Glutamatergic neuron (in vitro differentiated cells): ENCODE measurements at places on chromosomes 13 and 19. TPM values are rescaled to one million over a fixed set of nuclear protein-coding genes. Genes with fewer than 3 reads are reported as not detected.

Gene NLRP9
- total RNA-seq: not detected

Gene WASF3
- 10.1 TPM for total RNA-seq

Gene LRCH1
- total RNA-seq: 40.6 TPM

Gene FXYD7
- total RNA-seq: 22.3 TPM

Gene TJP3
- total RNA-seq: 3.1 TPM

Gene CYP4F2
- not detected for total RNA-seq

Gene SHISA2
- 34.1 TPM for total RNA-seq

Gene ZNF808
- 32.6 TPM for total RNA-seq

Gene ZNF665
- total RNA-seq: 1.1 TPM

Gene SIGLEC14
- not detected for total RNA-seq

Gene MISP
- total RNA-seq: 1.1 TPM

Gene TNFSF9
- total RNA-seq: 6.9 TPM

Gene JSRP1
- total RNA-seq: not detected

Gene ZNF534
- total RNA-seq: not detected

Gene TMC4
- not detected for total RNA-seq

Gene ICAM4
- total RNA-seq: not detected

Gene NLRP5
- total RNA-seq: not detected

Gene SIGLEC10
- total RNA-seq: not detected

Gene ADAMTS10
- total RNA-seq: 87.6 TPM

Gene TSSK6
- total RNA-seq: 1.7 TPM

Gene PNMA8B
- total RNA-seq: 0.76 TPM

Gene CRX
- not detected for total RNA-seq

Gene IGFL4
- 0.20 TPM for total RNA-seq

Gene ZNF610
- total RNA-seq: 11.6 TPM

Gene ZNF599
- total RNA-seq: 8.2 TPM

Gene KLK12
- total RNA-seq: 0.66 TPM

Gene CHAF1A
- 20.5 TPM for total RNA-seq

Gene CLEC17A
- not detected for total RNA-seq

Gene ICAM5
- total RNA-seq: 3.6 TPM

Gene CRB3
- total RNA-seq: not detected

Gene FUT6
- not detected for total RNA-seq

Gene CCDC159
- 8.0 TPM for total RNA-seq

Gene ZNF583
- 13.6 TPM for total RNA-seq

Gene ZNF571
- total RNA-seq: 6.1 TPM

Gene PEPD
- total RNA-seq: 93.3 TPM

Gene TEAD2
- total RNA-seq: 140 TPM

Gene TSEN34
- 44.8 TPM for total RNA-seq

Gene GZMM
- 0.47 TPM for total RNA-seq

Gene ZNF260
- total RNA-seq: 22.4 TPM

Gene SLC10A2
- total RNA-seq: not detected

Gene WDR62
- total RNA-seq: 5.5 TPM

Gene RNF225
- 0.44 TPM for total RNA-seq

Gene PDX1
- not detected for total RNA-seq

Gene CEACAM6
- total RNA-seq: 0.20 TPM

Gene PEAK3
- not detected for total RNA-seq

Gene GTF2F1
- 56.0 TPM for total RNA-seq

Gene RPS5
- 571 TPM for total RNA-seq

Gene NAPSA
- total RNA-seq: 0.88 TPM

Gene ZNF575
- total RNA-seq: 2.0 TPM

Gene SIRT6
- total RNA-seq: 48.3 TPM

Gene ZNF569
- total RNA-seq: 11.8 TPM
